Stromal cell of bone marrow (primary cell): ENCODE measurements at places on chromosomes 1 and 21.
A peak's percentile ranks its signal among the peaks of the same experiment; 100 is the strongest.

GRCh38 chr1:189192741-189193520 is 1284.7 kb downstream of the BRINP3 start:
- no peak for DNase-seq

GRCh38 chr1:183090391-183091006 is 67.3 kb downstream of the LAMC1 start:
- no peak for DNase-seq

DNA sequence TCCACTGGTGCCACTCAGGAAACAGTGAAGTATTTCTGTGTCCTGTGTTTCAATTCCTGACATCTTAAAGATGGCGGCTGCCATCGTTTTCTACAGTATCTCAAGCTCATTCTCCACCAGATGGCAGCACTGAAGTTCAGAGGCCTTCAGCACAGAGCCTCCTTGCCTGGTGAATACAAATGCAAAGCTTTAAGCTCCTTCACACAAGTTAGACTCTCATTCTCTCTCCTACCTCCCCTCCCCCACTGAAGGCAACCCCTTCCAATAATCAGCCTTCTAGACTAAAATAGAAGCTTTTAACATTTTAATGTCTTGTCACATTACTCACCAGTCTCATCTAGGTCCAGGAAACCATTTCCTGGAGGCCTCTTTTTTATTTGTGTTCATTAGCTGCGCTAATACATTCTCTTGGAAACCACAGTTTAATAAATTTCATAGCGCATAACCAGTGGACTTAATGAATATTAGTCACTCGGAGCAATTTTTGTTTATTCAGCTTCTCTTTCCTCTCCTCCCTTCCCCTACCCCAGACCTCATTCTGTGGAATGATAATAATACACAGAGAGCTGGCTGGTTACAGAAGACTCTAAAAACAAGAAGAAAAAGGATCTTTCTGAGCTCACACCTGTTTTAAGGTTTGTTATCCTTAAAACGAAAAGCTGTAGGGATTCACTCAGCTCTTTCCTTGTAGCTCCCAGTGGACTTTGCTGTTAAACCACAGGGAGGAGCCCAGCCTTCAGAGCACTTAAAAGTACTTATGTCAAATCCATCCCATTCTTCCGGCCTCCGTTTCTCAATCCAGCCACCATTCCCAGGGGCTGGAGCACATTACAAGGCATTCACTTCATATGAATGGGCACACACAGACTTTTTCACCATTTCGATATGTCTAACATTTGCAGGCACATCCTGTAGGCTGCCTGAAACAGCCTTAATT is 384.9 kb downstream of the HLX start:
- peak; percentile 91 for DNase-seq

GRCh38 chr1:204645666-204646065 is 39.9 kb downstream of the LRRN2 start:
- DNase-seq: no peak

GRCh38 chr1:224726441-224727182 is 110.5 kb downstream of the CNIH3 start:
- DNase-seq: peak; percentile 99

GRCh38 chr1:234231061-234231892 is 142.0 kb upstream of the COA6 start:
- DNase-seq: no peak

GRCh38 chr21:17903029-17903806 is 84.1 kb upstream of the C21orf91 start:
- no peak for DNase-seq

DNA sequence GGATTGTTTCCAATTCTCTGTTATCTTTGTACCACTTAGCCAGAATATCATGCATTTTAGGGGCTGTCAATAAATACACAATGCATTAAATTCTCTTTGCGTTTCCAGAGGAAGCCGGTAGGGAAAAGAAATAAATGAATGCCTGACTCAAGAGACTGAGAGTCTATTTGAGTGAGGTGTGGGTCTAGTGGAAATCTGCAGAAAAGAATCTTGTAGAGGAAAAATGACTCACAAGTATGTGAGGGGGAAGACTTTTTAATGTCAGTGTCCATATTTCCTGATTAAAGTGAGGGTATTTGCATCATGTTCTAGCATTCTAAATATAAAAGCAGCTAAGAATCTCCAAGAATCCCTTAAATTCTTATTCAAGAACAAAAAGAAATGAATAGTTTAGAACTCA is 271.1 kb downstream of the PTPRC start:
- DNase-seq: no peak

GRCh38 chr1:187943606-187944403 is 1115.1 kb downstream of the PLA2G4A start:
- DNase-seq: no peak

DNA sequence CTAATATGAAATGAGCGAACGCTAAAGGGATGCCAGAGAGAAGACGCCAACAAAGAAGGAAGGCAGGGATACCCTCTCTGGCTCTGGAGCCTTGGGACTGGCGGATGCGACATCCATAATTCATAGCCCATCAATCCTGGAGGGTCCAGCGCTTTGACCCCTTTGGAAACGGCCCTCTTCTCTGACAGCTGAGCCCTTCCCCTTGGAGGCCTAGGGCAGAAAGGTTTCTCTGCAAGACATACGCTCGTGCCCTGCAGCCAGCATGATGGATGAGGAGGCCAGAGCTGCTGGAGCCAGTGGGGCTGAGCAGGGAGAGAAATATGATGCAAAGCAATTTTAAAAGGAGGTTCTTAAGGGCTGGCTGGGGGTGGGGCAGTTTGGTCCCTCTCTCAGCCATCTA is 22.2 kb downstream of the OPTC start:
- DNase-seq: no peak

DNA sequence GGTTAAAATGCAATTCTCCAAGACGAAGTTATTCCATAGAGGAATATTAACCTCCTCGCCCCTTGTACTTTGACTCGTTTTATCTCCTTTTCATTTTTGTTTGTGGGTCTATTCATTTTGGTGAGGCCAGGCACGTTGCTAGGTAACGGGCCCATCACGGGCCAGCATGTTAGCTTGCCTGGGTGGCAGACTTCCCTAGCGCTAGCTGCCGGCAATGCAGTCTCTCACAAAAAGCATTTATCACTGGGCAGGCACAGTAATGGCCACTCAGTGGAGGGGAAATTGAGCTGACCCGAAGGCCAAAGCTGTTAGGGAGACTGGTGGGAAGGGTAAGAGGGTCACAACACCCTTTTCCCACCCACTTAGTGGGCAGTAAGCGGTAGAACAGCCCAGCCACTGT is 234.4 kb upstream of the FOXD3 start:
- DNase-seq: no peak
